Stimulated activated naive CD8-positive, alpha-beta T cell treated with anti-CD3 and anti-CD28 coated beads, Interleukin-15, Interleukin-2, amounts not matched to agents 100 U/mL and 50 U/mL, for 24 hours (primary cell): ENCODE measurements at places on chromosomes 11 and 22.

DNA sequence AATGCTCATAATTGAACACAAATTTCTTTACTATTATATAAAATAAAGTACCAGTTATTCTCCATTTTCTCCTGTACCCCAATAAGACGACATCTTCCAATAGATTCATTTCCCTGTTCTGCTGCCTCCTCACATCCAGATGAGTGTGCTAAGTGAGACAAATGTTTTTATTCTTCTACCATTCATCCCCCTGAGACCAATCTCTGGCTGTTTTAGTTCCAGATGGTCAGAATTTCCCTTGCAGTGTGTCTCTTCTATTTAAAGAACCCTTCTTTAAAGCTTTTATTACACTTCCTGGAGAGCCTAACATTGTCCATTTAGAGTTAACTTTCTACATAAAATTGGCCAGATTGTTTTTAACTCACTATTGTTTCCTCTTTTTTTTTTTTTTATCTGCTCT lies 41.2 kb upstream of the GLYATL1 start:
- no peak for DNase-seq

GRCh38 chr22:31329453-31330215 lies 16.5 kb downstream of the PATZ1 start:
- DNase-seq: no peak

- DNase-seq: no peak
Observed at GRCh38 chr22:45930324-45930723, 46.6 kb downstream of the WNT7B start.

DNA sequence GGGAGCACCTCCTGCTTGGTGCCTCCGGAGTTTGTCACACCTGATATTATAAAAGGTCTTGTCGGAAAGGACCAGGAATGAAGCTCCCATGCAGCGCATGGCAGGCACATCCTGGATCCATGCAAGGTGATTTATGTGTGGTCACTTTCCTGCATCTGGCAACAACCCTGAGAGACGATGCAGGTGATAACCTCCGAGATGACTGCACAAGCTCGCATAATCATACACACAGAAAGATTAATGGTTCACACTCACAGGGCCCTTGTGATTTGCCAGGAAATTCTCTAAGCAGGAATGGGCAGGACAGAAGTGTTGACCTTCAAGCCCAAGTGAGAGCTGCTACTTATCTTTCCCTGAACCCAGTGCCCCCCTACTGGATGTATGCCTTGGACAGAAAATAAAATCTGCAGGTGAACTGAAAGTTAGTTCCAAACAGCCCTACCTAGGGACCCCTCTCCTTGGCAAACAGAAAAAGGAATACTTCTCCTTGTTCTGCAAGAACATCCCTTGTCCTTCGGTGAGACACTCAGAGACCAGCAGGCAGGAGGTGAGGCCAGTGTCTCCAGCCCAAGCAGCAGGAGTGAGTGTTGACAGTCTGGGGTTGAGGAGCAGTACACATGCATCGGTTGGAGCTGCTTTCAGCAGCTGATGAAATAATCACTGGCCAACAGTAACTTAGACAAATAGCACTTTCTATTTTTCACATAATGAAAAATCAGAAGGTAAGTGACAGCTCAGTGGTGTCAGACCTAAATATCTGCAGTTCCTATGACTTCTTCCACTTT lies 619.4 kb upstream of the B3GAT1 start:
- DNase-seq: no peak

GRCh38 chr11:80668039-80668438 lies 1227.2 kb upstream of the TENM4 start:
- no peak for DNase-seq

- no peak for DNase-seq
Observed at GRCh38 chr22:24772493-24773220, 1.9 kb downstream of the PIWIL3 start.

DNA sequence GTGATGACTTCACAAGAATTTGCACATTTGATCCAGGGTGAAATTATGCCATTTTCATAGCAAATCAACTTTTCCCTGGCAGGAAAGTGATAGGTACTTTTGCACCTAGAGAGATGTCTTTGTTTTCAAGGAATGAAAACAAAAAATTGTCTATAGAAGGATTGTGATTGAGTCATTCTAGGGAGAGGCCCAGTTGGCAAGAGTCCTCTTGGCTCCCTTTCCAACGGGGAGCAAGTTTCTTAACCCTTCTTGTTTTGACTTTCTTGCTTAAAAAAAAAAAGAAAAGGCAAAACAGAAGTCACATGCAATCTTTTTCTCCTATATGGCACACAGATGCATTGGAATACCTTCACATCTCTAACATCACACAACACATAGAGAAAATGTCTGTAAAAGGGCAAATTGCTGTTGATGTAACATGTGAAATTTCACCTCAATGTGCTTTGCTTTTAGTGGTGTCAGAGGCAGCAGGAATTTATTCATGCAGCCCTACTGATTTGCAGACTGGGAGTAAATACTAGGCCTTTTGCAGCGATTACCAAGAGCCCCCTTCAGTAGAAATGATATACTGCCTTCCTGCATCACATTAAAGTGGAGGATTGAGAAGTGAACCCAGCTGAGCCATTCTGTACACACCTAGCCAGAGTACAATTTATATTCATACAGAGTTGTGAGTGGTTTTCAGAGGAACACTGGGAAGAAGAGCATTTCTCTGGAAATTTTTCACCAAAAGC lies 290.7 kb upstream of the MPPED2 start:
- no peak for DNase-seq

GRCh38 chr11:105612771-105613170 lies 2.9 kb downstream of the GRIA4 start:
- DNase-seq: no peak

DNA sequence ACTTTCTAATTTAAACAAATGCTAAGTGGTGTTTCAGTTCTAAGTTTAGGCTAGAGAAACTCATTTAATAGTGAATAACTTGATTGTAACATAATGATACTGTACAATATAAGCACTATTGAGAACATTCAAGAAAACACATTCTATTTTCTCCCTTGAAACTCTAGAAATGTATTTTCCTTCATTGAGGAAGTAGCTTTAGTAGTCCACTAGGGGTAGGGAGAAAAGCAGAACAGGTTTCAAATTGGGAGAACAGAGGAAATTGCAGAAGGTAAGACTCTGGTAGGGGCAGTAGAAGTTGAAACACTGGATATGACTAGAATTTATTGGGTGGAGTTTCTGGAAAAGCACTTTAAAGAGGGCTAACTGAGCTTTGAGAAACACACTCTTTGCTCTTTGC lies 31.6 kb upstream of the MPPED2 start:
- no peak for DNase-seq

GRCh38 chr11:70212227-70212811 lies 9.2 kb downstream of the FADD start:
- no peak for DNase-seq

GRCh38 chr11:128294671-128295050 lies 292.7 kb downstream of the ETS1 start:
- DNase-seq: no peak

GRCh38 chr11:8003187-8003586 lies 16.1 kb downstream of the EIF3F start:
- no peak for DNase-seq

DNA sequence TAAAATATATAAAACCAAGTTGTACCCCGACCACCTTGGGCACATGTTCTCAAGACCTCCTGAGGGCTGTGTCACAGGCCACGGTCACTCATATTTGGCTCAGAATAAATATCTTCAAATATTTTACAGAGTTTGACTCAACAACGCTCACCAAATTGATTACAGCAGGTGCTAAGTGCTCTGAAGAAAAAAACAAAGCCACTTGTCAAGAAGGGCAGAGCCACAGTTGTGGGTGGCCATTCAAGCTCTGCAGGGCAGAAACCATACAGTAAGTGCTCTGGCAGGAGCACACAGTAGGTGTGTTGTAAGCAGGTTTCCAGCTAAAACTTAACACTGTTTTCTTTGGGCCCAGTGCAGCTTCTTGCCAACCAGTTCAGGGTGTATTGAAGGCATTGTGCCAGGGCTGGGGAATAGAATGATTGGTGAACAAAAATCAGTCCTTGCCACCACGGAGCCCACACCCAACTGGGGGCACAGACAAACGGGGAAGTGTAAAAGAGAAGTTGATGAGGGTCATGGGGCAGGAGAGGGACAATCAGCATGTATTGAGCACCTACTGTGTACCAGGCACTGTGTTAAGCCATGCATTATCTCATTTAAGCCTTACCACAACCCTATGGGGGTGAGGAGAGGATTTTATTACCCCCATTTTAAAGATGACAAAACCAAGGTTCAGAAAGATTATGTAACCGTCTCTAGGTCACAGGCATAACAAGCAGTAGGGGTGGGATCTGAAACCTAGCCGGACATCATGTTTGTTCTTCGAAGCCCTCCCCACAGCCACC lies 18.2 kb downstream of the ARRB1 start:
- DNase-seq: no peak

- DNase-seq: no peak
Observed at GRCh38 chr22:23695141-23695540, 4.3 kb downstream of the RGL4 start.

- DNase-seq: peak; percentile 48
Observed at GRCh38 chr22:45254789-45255278, 14.1 kb upstream of the KIAA0930 start.

DNA sequence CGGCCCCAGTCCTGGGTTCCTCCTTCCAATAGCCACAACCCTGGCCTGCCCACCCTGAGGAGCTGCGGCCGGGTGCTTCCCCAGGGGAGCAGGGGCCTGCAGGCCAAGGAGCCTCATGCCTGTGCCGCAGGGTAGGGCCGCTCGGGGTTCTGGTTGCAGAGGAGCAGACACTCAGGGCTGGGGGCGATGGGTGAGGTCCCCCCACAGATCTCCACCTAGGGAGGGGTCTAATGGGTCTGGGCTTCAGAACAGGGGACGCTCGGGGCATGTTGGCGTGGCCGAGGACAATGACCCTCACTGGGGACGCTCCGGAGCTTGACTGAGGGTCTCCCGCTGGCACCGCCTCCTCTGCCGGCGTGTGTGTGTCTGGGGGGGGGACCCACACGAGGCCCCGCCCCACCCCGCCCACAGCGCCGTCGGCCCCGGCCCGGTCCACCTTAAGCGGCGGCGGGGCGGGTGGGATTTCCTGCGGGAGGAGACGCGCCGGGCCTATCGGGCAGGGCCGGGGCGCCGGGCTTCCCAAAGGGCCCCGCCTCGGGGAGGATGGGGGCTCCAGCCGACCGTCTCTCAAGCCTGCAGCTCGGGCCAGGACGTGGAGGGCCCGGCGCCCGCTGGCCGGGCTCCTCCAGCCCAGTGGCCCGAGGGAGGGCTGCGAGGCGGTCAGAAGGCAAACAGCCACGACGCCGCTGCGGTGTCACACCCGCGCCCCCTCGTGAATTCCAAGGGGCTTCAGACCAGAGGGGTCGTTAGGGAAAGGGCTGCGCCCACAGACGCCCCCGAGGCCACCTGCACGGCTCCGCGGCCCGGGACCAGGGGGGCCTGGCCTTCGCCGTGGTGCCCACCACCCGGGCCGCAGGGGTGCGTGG lies 640 bp upstream of the ZDHHC8 start:
- DNase-seq: peak; percentile 86

DNA sequence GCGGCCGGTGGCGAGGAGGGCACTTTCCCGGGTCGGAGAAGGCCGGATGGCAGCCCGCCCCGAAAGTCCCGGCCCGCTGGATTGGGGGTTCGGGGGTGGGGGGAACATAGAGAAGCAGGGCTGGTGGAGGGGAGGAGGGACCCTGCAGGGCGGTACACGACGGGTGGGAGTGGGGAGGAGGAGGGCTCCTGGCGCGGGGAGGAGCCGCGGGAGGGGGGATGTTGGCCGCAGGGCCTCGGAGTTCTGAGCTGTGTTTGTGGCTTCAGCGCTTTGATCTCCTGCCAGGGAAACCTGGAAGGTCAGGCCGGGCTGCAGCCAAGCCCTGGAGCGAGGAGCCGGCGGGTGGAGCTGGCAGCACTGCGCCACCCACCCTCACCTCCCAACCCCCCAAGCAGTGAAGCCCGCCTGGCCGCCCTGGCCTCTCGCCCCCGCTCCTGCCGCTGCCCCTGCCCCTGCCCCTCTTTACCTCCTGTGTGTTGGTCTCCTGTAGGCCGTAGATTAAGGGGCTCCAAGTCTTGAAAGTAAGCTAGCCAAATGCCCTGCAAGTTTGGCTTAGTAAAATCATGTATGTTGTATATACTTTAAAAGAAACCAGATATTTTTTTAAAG lies 30.9 kb downstream of the C22orf31 start:
- DNase-seq: peak; percentile 45

- DNase-seq: peak; percentile 4
Observed at GRCh38 chr11:65435981-65436411, 13.4 kb downstream of the NEAT1 start.

DNA sequence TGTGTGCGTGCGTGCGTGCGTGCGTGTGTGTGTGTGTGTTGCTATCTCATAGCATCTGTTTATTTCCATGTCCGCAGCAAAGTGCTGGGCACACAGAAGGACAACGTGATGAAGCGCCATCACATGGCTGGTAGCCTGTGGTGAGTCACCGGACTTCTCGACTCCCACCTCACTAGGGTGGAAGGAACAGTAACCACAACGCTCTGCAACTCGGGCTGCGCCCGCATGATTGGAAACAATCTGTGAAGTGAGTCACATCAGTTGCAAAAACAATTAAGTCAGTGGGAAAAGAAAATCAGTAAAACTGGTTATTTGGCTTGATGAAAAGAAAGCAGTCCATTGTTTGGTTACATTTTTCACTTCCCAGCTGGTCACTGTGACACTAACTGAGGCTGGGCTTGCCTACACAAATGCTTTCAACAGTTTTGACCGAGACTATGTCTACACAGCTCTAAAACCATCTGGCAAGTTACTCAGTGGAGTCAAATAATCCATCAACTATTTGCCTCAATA lies 437.3 kb upstream of the CADM1 start:
- DNase-seq: no peak

DNA sequence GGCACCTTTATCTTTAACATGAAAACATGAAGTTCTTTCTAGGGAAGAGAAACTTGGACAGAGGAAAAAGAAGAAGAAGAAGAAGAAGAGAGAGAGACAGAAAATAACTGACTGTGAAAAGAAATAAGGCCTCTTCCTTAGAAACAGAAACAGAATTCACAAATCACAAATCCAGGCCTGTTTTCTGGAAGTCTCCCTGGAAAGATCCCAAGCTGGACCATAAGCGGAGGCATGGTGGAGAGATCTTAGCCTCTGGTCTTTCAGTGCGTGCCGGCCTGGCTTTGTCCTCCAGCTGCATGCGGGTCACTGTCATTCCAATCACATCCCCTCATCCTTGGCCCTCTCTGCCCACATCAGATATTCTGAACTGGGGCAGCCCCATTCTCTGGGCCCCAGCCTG lies 6.9 kb downstream of the FXYD6 start:
- no peak for DNase-seq

GRCh38 chr22:31230871-31231621 lies 18.9 kb downstream of the LIMK2 start:
- DNase-seq: no peak

GRCh38 chr11:126570489-126570888 lies 215.0 kb downstream of the ST3GAL4 start:
- DNase-seq: no peak
